ENCODE measurements at places on chromosomes 3 and 15.
A peak's percentile ranks its signal among the peaks of the same experiment; 100 is the strongest.

- DNase-seq, result peak; percentile 41
Measured at GRCh38 chr3:14216257-14217048, 37.8 kb downstream of the LSM3 start.

DNA sequence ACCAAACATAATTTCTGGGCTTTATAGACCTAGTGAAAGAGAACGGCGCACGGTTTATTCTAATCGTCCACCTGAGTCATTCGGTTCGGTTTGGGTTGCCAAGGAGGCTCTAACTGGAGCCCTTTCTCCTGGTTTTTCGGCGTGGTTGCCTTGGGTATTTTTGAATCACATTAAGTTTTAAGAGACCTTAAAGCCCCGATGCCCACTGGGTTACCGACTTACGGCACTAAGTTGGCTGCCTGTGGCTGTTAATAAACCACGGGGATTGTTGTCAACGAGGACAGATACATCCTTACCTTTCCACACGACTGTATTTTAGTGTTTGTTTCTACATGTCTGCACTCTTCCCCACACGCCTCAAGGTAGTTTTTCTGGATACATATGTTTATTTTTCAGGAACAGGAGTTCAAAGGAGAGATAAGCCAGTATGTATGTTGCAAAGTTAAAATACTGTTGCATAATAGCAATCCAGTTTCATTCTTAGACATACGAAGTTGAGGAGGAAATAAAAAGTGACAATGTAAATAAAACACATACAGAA, 1.2 kb upstream of the ANP32A start:
- DNase-seq, result no peak

DNA sequence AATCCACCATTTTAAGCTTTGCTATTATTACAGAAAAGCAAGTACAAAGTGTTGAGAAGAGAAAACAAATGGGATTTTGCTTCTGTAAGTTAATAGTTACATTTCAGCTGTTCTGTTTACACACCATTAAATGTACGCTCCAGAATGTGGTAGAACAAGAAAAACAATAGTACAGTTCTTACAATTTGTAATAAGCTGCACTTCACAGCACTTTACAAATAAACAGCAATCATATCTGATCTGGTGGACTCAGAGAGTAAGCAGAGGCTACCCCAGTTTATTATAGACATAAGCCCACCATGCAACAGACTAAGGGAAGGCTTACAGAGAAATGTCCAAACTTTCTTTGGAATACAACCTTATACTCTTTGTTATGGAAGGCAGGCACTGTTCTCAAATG, 126.4 kb downstream of the OXSM start:
- DNase-seq, result no peak

DNA sequence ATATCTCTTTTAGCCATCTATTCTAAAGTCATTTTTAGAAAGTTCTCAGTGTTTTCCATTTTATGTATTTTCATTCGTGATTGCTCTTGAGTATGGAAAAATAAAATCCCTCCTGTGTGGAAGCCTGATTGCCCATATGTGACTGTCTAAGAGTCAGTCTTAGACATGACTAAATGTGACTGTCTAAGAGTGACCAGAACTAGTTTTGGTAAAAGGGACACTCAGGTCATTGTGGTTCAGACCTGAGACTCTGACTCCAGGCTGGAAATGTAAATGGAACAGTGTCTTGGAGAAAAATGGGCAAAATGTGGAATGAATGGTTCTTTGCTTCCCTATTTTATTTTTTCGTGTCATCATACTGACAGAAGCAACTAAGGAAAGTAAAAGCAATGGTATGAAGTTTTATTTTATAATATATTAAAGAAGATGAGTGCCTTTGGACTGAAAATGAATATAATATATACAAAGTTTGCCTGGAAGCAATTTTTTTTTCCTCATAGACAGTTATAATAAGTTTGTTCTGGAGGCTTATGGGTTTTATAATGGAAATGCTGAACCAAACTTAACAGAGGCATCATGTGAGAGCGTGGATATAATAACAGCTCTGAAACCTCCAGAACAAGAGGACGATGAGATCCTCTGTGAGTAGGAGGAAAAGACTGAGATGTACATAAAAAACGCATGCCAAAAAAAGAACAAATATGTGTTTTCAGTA, 264.4 kb downstream of the ZPLD1 start:
- no peak for DNase-seq

- no peak for DNase-seq
Measured at GRCh38 chr3:180036092-180036670, 556 bp downstream of the PEX5L start.

All from stimulated activated CD4-positive, alpha-beta T cell treated with anti-CD3 and anti-CD28 coated beads, Interleukin-2, amount 100 ng/mL, for 48 hours (primary cell).